ENCODE measurements at places on chromosomes 1 and 21. TPM values are rescaled to one million over a fixed set of nuclear protein-coding genes. Genes with fewer than 3 reads are reported as not detected.

VPS45 gene
- 32.1 TPM for polyA plus RNA-seq

ANKRD65 gene
- 1.4 TPM for polyA plus RNA-seq

DNA sequence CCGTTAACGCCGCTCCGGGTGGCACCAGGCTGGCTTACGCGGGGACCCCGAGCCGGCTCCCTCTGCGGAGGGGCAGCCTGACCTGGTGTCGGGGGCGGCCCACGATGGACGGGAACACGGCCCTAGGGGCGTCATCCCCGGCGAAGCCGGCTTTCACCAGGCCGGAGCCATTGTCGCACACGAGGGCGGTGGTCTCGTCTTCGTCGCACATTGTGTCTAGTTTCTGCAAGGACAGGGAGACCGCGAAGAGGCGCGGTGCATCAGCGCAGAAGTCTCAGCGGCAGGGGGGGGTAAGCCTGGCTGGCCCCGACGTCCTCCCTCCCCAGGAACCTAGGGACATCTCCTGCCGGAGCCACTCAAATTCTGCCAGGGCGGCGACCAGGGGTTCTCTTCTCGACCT is 989 bp downstream of the ACTA1 start:
- H3K27me3 ChIP-seq: peaks cover 19% of the 10 kb centered on the region
- no peaks in the 10 kb centered on the region for H3K4me1 ChIP-seq
- no peak for DNase-seq
- no peaks in the 10 kb centered on the region for H3K36me3 ChIP-seq

ZNF697 gene
- polyA plus RNA-seq: 1.6 TPM

MAP10 gene
- polyA plus RNA-seq: 0.27 TPM

DNA sequence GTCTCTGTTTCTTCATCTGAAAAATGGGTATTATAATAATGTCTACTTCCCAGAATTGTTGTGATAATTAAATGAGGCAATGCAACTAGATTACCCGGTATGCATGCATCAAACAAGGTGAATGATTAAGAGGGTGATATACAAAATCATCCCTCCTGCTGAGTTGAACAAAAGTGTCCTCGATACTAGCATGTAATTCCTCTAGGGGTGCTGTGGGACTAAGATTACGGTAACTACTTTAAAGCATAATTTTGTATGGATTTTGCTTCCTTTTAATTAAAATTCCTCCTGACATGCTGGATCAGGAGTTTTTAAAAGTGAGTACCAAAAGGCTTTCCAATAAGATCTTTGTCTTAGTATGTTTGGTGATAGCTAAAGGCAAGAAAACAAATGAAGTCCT is 98.7 kb upstream of the PRMT6 start:
- no peak overlapping the region for H3K27ac ChIP-seq
- no peaks in the 10 kb centered on the region for H3K27me3 ChIP-seq
- DNase-seq: no peak
- no peak overlapping the region for H3K4me3 ChIP-seq
- H3K4me1 ChIP-seq: no peaks in the 10 kb centered on the region

KLHL17 gene
- 11.9 TPM for polyA plus RNA-seq

FAM72A gene
- 5.7 TPM for polyA plus RNA-seq

SMIM34 gene
- 0.04 TPM for polyA plus RNA-seq

DNA sequence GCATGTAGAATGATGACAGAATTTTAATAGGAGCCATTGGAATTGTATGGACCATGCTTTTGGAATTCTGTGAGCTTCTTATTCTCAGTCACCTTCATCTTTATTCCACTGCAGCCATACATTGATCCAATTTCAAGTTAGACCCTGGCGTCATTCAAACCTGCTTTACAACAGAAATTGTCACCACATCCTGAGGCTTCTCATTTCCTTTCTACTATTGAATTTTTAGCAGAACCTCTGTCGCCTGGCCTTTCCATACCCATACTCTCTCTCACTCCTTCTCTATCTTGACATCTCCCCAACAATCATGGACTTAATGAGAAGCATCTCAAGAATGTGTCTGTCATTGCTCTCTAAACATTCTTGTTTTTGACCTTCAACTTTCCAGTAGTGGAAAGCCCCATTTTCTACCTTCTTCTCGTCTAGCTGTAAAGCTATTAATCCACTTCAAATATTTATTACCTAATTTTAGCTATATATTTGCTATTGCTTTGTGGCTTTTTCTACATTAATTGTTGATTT is 74.1 kb downstream of the CRB1 start:
- H3K4me1 ChIP-seq: no peaks in the 10 kb centered on the region
- H3K27me3 ChIP-seq: no peaks in the 10 kb centered on the region
- no peak overlapping the region for H3K27ac ChIP-seq
- DNase-seq: no peak

- H3K27ac ChIP-seq: no peak overlapping the region
- DNase-seq: no peak
- H3K27me3 ChIP-seq: no peaks in the 10 kb centered on the region
- H3K36me3 ChIP-seq: peaks cover 1% of the 10 kb centered on the region
- no peak overlapping the region for H3K4me3 ChIP-seq
- H3K4me1 ChIP-seq: no peaks in the 10 kb centered on the region
Measured at GRCh38 chr1:99852648-99853047, 2.5 kb downstream of the AGL start.

GRCh38 chr1:239817276-239817675 is 274.4 kb upstream of the FMN2 start:
- peaks cover 3% of the 10 kb centered on the region for H3K36me3 ChIP-seq
- H3K27me3 ChIP-seq: no peaks in the 10 kb centered on the region
- H3K27ac ChIP-seq: no peak overlapping the region
- no peak overlapping the region for H3K4me3 ChIP-seq
- no peak for DNase-seq
- H3K4me1 ChIP-seq: no peaks in the 10 kb centered on the region

DNA sequence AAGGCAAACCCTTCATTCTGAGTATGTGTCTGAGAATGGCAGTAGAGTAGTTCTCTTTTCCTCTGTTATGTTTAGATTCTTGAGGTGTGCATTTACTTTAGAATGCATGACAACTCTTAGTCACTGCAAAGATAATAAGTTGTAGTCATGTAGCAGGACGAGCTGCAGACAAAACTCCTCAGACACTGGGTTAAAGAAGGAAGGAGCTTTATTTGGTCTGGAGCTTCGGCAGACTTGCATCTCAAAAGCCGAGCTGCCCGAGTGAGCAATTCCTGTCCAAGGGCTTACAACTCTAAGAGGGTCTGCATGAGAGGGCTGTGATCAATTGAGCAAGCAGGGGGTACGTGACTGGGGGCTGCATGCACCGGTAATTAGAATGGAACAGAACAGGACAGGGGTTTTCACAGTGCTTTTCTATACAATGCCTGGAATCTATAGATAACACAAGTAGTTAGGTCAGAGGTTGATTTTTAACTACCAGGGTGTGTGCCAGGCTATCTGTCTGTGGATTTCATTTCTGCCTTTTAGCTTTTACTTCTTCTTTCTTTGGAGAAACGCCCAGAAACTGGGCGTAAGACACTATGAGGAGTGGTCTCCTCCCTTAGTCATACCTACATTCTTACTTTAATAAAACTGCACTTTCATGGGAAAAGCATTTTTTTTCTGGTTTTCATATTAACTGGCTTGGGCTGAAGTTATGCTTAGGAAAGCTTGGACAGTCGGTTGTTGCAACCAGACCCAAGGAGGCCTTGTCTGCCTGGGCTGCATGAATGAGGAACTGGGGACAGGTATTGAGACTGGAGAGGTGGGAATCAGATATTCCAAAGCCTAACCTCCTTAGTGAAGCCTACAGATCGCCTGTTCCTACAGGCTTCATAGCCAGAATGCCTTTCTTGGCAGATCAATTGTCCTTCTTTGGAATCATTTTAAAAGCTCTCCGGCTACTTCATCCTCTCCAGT is 115.1 kb downstream of the RHOU start:
- H3K4me3 ChIP-seq: no peak overlapping the region
- H3K27ac ChIP-seq: peak overlapping the region; percentile 81
- H3K4me1 ChIP-seq: peaks cover 13% of the 10 kb centered on the region

DNA sequence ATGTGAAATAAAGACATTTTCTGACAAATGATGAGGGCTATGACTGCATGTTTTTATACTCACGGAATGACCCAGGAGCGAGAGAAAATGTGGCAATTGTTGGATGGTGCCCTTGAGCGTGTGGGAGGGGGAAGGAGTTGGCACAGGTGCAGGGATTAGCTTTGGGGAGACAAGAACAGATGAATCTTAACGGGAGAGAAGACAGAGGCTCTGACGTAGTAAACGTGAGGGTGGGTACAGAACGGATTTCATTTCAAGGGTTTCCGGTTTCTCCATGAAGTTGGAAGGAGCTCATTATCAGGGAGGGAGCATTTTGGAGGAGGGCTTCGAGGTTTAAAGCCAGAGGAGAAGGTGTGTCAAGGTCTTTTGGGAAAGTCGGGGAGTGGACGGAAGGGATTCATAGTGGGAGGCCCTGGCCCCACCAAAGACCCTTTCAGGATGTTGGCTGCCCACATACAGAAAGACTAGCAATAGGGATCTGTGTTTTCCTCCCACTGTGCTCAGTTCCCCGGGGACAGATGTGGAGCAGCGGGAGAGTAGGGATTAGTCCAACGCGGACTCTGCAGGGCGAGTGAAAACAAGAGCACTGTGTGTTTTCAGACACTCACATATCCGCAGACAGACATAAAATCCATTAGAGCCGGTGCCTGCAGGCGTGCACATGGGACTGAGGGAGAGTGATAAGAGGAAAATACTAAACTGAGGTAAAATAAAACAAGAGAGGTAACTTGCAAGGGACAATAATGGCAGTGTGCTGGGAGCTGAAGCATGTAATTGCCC is 584.1 kb downstream of the AJAP1 start:
- H3K27ac ChIP-seq: no peak overlapping the region
- no peaks in the 10 kb centered on the region for H3K4me1 ChIP-seq
- DNase-seq: no peak

DNA sequence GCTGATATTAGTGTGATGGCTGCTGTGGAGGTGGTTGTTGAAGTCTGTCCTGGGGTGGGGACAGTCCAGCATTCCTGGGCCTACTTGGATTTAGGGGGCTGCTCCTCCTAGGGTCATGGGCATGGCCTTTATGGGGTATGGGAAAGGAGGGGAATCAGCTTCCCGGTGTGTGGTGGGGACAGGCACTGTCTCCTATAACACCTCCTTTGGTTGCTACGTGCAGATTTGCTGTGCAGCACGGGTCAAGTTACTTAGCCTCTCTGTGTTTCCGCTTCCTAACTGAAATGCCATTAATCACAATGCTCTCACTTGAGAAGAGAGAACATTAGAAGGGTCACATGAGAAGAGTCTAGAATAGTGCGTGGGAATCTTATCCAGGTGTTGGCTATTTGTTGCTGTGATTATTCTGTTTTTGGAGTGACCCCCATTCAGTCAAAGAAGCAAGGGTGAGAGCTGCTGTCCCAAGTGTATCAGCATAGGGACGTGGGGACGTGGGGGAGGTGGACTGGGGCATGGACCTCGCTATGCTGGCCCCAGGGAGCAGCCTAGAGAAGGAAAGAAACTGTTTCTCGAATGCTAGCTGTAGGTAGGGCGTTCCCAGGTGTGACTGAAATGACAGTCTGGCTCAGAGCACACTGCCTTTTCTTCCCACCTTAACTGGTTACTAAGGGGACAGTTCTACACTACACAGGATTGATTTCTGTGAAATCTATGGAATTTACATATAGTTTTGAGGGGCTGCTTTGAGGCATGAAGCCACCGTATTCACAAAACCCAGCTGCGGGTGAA is 19.9 kb downstream of the SOX13 start:
- no peak for DNase-seq
- H3K4me3 ChIP-seq: no peak overlapping the region
- no peaks in the 10 kb centered on the region for H3K4me1 ChIP-seq
- H3K27ac ChIP-seq: peak overlapping the region; percentile 89
- H3K27me3 ChIP-seq: no peaks in the 10 kb centered on the region
- H3K36me3 ChIP-seq: no peaks in the 10 kb centered on the region

- H3K27me3 ChIP-seq: no peaks in the 10 kb centered on the region
- DNase-seq: no peak
- peaks cover 4% of the 10 kb centered on the region for H3K36me3 ChIP-seq
- H3K27ac ChIP-seq: no peak overlapping the region
Measured at GRCh38 chr1:113857776-113858175, 13.7 kb downstream of the PTPN22 start.

GRCh38 chr1:243732637-243733036 is 117.4 kb downstream of the AKT3 start:
- no peaks in the 10 kb centered on the region for H3K36me3 ChIP-seq
- no peaks in the 10 kb centered on the region for H3K27me3 ChIP-seq
- no peak overlapping the region for H3K27ac ChIP-seq
- H3K4me1 ChIP-seq: no peaks in the 10 kb centered on the region
